ENCODE measurements at places on chromosomes 13 and 19.

DNA sequence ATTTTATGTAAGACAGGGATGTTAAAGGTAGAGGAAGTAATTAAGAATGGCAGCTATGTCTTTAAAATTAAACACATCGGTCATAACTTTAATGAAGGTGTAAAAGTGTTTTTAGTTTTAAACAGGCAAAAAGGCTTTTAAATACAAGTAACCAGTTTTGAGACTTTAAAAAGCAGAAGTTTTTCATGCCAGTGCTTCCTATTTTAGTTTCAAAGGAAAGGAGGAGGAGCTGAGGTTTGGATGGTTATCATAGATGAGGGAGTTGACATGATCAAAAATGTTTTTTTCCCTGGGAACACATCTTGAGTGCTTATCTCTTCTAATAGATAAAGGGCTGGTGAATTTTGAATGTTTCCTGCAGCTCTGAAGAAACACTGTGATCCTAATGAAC lies 42.9 kb downstream of the LRCH1 start:
- no peak for DNase-seq

GRCh38 chr13:106541826-106542225 lies 6.4 kb upstream of the EFNB2 start:
- no peak for DNase-seq

DNA sequence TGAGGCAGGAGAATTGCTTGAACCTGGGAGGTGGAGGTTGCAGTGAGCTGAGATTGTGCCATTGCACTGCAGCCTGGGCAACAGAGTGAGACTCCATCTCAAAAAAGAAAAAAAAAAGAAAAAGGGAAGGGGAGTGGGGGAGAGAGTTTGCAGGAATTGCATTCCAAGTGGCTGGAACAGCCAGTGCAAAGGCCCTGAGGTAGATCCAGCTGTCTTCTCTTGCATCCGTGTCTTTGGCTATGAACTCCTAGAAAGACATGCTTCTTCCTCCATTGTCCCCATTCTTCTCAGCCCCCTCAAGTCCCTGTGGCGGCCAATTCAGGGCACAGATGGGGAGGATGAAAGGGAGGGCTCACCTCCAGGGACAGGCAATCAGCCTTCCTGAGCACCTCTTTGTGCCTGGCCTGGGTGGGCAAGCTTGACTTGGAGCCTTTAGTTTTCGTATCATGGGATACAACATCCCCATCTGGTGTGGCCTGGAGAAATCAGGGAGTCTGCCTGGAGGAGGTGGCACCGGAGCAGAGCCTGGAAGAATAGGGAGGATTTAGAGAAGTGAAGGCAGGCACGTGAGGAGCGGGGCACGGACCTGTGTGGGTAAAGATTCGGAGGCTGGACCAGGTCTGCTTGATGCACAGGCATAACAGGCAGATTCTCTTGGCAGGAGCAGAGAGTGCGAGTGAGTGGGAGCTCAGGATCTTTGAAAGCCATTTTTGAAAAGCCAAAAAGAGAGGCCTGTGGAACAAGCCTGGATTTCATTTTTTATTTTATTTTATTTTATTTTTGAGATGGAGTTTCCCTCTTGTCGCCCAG lies 5.0 kb downstream of the ANKRD24 start:
- DNase-seq, result no peak

DNA sequence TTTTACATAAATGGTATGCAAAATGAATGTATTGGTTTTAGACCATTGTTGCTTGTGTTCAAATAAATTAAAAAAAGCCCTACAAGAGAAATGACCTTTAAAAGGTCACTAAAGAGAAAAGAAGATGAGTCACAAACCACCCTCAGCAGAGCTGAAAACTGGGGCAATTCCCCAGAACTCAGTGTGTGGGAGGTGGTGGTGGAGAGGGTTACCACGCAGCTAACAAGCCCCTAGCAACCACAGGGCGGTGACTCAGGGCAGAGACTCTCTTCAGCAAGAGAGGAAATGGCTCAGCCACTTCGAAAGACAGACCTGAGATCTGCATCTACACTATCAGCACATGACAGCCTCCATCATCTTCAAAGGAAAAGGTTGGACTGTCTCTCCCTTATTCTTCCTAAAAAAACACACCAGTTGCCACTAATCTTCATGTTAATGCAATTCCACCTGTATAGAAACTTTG lies 29.4 kb upstream of the NDFIP2 start:
- no peak for DNase-seq

GRCh38 chr19:40692212-40692551 lies 1.7 kb upstream of the NUMBL start:
- DNase-seq, result no peak

DNA sequence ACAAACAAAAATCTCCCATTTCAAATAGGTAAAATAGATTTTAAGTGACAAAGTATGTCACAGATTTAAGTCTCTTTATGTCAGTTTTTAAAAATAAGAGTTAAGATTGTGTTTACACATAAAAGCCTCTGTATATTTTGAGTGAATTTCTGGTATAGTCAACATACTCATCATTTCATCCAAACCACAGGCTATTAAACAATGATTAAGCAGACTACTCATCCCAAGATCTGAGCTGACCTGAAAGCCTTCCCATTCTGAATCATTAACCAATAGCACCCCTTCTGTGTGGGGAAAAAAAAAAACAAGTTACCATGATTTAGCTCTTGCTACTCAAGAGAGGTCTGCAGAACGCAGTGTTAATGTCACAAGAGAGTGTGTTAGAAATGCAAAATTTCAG lies 284.4 kb upstream of the NBEA start:
- DNase-seq, result no peak

- no peak for DNase-seq
Observed at GRCh38 chr13:106376401-106377112, 158.9 kb downstream of the EFNB2 start.

DNA sequence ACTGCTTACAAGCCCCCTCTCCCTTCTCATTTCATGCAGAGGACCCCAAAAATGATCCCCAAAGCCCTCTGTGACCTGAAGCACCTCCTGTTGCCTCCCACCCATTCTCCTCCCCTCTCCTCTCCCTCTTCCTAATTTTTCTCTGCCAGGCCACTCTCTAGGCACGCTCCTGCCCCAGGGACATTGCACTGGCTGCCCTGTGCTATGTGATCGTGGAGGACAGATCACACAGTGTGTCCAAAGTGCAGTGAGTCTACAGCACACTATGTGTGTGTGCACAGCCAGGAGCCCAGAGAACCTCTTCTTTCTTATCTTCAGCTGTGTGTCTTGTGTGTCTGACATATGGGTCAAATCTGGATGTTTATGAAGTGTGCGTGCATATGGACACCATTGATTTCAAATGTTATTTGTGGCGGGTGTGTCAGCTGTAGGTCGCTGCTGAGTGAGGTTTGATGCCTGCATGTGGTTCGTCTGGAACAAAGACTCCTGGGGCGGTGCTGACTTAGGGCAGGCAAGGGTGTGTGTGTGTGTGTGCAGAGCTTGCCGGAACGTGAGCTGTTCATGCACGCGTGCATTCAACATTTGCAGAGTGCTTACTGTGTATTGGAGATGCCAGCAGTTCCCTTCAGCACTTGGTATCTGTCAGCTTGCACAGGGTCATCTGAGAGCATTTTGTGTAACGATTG lies 2.1 kb upstream of the KLHL26 start:
- no peak for DNase-seq

GRCh38 chr13:20402881-20403280 lies 122.8 kb downstream of the CRYL1 start:
- DNase-seq, result no peak

DNA sequence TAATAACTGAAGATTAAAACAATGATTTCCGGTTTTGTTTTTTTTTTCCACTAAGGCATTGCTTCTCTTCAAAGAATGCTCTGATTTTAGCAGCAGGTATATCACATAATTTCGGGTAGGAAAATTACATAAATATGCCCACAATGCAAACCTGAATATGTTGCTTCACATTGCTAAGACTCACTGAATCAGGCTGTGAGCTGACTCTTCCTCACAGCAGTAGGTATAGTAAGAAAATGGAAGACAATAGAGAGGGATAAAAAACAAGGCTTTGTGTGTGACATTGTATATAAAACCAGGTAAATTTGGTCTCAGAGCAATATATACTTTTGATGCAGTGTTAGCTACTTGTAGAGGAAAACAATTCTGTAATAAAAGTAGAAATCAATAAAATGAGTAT lies 1355.0 kb downstream of the OLFM4 start:
- DNase-seq, result no peak

GRCh38 chr13:20833900-20834679 lies 60.3 kb upstream of the EEF1AKMT1 start:
- DNase-seq, result no peak

DNA sequence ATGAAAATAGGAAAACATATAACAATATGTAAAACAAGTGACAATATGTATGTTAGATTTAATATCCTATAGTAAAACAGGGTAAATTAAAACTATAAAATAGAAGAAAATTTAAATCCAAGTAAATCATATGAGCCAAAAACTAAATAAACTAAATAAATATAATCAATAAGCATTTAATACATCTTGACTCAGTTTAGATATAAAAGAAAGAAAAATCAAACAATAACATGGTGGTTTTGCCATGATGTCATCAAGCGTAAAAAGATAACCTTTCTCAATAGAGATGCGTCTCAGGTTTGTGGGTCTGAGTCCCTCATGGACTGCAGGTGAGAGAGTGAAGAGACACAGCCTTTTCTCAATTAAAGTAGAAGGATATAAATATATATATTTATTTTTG lies 26.6 kb upstream of the ZNF331 start:
- no peak for DNase-seq

- no peak for DNase-seq
Observed at GRCh38 chr13:64688893-64689677, 2541.1 kb downstream of the PCDH9 start.

DNA sequence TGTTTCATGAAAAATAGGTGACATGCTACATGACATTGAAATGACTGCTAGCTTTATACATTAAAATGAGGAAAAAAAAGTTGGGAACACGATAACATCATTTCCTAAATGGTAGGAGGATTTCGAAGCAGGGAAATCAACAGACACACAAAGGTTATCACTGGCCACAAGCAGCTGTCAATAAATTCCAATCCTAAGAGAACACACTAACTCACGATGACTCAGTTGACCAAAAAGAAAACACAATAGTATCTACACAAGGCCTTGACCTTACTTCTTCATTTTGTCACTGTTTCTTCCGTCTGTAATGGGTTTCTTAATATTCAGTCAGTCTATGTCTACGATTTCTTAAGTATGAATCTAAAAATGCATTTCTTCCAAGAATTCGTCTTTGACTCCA lies 36.5 kb downstream of the STARD13 start:
- DNase-seq, result no peak

DNA sequence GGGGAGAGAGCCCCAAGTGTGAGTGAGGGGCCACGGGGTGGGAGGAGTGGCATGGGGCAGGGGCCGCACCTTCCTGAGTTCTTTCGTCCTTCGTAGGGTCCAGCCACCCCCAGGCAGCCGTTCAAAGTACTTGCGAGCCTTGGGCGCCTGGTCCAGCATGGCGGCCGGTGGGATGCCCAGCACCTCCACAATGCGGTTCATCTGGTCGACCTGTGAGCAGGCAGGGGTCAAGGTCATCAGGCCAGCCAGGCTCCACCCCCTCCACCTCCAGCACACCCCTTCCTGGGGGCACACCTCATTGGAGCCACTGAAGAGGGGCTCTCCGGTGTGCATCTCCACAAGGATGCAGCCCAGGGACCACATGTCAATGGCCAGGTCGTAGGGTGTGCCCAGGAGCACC lies 6.7 kb downstream of the DYRK1B start:
- no peak for DNase-seq

DNA sequence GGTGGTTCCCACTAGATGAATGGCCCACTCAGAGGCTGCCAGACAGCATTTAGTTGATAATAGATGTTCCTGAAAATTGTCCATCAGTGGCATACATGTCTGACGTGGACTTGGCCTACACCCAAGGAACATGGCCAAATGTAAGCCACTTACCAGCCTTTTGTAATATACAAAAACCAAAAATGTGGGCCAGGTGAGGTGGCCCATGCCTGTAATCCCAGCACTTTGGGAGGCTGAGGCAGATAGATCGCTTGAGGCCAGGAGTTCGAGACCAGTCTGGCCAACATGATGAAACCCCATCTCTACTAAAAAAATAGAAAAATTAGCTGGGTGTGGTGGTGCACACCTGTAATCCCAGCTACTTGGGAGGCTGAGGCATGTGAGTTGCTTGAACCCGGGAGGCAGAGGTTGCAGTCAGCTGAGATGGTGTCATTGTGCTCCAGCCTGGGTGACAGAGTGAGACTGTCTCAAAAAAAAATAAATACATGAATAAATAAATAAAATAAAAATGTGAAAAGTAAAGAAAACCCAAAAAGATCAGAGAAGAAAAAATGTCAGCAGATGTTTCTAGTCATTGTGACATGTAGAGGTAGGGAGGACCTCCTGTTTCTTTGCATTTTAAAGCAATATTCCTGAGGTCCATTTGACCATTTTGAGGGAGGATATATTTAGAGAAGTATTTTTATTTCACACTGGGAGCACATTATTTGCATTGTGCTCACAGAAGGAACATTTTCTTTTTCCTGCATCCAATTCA lies 7.1 kb upstream of the WTIP start:
- DNase-seq, result no peak

GRCh38 chr13:44938854-44939253 lies 50.4 kb downstream of the NUFIP1 start:
- DNase-seq, result no peak

- DNase-seq, result no peak
Observed at GRCh38 chr13:94303644-94304174, 175.8 kb downstream of the DCT start.

GRCh38 chr13:62837895-62838294 lies 1422.2 kb upstream of the PCDH20 start:
- no peak for DNase-seq

DNA sequence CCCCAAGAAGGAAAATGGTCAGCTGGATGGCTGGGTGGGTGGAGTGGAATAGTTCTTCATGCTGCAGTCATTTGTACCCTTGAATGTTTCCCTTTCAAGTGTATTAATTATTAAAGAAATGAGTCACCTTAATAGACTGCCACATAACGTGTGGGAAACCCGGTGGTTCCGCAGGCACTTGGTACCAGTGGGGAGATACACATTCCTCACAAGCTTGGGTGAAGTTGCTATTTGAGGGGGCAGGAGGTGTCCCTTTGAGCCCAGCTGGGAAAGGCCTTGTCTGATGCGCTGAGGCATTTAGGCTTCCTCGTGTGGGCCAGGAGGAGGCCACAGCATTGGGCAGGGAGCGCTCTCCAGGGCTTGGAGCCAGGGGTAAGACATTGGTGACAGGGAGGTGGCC lies 57.7 kb downstream of the ATP8A2 start:
- DNase-seq, result no peak

- DNase-seq, result no peak
Observed at GRCh38 chr13:98291658-98292057, 114.6 kb upstream of the RNF113B start.

DNA sequence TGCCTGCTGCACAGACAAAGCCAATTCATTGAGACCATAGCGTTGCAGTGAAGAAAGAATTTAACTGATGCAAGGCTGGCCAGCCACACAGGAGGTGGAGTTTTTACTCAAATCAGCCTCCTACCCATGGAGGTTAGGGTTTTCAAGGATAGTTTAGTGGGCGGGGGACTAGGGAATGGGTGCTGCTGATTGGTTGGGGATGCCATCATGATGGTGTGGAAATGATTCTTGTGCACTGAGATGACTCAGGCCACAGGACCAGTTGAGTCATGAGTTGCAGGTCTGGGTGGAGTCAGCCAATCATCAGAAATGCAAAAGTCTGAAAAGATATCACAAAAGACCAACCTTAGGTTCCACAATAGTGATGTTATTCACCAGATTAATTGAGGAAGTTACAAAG lies 359.6 kb downstream of the FOXO1 start:
- no peak for DNase-seq

Measured in cortex of kidney (tissue), 1 donor.